ENCODE measurements at places on chromosomes 12 and 14.

- no peak for DNase-seq
Measured at GRCh38 chr14:61151251-61151650, 129.9 kb downstream of the TMEM30B start.

DNA sequence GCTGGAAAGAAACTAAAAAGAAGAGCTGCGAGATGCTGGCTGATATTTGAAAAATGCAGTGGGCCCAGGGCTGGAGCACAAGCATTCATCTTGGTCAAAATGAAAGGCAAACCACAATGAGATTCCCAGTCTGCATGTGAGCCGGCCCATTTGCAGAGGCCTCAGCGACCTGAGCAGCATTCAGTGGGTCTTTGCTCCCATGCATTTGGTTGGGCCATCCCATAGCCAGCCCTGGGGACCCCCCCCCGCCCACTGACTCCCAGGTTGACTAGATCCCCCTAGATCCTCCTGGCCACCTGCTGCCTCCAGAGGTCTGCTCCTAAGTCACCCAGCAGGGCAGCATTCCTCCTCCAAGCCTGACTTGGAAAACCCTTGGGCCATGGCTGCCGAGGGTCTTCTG, 59.8 kb downstream of the PRMT8 start:
- no peak for DNase-seq

GRCh38 chr12:104486943-104487819, 30.4 kb downstream of the CHST11 start:
- no peak for DNase-seq

GRCh38 chr12:66679461-66680084, 697 bp upstream of the GRIP1 start:
- DNase-seq, result no peak

DNA sequence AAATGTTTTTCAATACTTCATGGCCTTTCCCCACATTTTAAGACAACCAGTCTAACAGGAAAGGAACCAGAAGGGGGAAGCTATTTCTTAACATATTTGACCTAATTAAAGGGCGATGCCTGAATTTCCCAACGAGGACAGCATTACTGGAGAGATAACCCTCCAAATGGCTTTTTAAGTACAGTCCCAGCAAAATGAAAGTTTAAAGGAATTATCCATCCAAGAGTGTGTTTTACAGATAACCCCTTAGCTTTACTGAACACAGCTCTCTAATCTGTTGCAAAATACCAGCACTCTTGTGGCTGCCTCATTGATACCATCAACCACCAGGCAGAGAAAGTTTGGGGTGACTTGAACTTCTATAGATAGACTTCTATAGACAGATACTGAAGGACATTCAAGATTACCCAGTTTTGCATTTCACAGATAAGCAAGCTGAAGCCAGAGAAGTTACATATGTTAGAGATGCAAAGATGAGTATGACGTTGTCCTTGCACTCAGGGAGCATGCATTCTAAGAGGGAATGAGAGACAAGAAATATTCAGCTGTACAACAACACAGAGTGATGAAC, 41.3 kb upstream of the DUSP6 start:
- DNase-seq, result no peak

DNA sequence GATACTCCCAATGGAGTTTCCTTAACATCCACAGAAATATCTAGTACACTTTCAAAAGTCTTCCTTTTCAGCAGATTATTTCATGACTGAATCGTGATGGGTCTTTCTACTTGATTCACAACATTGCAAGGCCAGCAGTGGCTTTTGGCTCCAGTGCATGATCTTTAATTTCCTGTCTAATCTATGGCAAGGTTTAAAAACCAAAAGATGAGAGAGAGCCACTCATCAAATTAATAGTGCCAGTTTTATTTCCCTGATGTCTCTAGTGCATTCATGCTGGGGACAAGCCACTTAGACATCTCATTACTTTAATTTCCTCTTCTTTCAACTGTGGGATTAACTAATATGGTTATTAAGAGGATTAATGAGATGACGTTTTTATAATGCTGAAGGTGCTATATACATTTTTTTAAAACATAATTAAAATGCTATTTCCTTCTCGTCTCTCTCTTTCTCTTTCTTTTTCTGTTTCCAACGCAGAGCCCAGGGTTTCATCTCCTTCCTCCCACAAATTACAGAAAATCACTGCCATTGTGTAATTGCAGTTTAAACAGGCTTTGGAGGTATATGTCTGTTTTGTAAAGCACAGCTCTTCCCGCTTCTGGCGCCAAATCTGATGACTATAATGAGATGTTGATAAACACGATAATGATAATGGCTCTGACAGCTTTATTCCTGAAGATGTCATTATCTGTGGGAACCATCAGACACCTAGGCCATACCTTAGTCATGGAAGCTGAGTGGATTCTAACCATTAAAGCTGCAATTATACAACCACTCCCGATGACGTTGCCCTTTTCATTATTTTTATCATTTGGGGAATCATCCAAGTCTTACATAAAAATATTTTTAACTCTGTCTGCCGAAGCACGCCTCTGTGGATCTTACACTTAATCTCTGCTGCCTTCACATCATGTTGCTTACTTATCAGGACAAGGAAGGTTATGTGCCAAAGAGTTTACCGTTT, 103.1 kb upstream of the PPM1H start:
- no peak for DNase-seq

GRCh38 chr12:93319523-93320050, 58.1 kb upstream of the NUDT4 start:
- DNase-seq, result no peak

- DNase-seq, result no peak
Measured at GRCh38 chr12:78177298-78177697, 346.6 kb downstream of the NAV3 start.

DNA sequence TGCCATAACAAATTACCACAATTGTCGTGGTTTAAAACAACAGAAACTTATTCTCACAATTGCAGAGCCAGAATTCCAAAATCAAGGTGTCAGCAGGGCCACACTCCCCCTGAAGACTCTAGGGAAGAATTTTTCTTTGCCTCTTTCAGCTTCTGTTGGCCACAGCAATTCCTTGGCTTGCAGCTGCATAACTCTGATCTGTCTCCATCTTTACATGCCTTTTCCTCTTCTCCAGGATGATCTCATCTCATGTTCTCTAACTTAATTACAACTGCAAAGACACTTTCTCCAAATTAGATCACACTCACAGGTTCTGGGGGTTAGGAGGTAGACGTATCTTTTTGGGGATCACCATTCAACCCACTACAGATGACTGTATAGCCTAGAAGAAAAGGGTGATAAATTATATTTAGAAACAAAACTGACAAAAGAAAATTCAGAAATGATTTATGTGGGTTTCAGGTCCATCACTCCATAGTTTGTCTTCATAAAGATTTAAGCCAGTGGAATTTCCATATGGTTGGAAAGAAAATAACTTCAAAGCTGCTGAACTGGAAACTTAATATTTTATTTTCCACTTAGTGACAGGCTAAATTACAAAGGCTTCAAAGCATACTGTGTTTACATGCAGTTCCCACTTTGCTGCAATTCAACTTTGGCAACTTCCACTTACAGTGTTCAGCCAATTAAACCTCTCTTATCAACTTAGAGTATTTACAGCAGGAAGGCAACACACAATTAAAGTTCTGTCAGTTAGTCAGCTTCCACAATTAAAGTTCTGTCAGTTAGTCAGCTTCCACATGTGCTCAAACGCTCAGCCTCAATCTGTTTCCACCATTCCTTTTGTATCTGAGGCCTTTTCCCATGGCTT, 213.3 kb downstream of the EPS8 start:
- DNase-seq, result no peak

DNA sequence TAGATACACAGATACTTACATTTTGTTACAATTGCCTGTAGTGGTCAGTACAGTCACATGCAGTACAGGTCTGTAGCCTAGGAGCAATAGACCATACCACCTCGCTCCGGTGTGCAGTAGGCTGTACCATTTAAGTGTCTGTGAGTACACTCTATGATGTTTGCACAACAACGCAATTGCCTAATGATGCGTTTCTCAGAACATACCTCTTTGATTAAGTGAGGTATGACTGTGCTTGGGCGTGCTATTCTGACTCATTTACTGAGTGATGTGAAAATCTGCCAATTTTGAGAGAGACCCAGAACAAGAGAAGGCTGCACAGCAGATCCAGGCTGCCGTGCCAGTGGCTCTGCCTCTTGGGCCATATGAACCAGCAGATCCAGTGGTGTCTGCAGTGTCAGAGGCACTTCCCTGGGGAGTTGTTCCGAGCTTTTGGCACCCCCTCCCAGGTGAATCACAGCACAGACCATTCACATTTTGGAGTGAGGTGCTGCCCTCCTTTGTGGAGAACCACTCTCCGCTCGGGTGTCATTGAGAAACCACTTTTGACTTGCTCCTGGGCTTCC, 20.4 kb downstream of the DLK1 start:
- DNase-seq, result no peak
